K562 (cell line): ENCODE measurements at places on chromosomes 12 and 14.
A peak's percentile ranks its signal among the peaks of the same experiment; 100 is the strongest.

GRCh38 chr14:59913187-59913586 lies 6.8 kb upstream of the LRRC9 start:
- no peak for DNase-seq
- H3K36me3 ChIP-seq, result no peaks in the 10 kb centered on the region
- no peaks in the 10 kb centered on the region for H3K4me1 ChIP-seq
- no peak overlapping the region for H3K27ac ChIP-seq
- no peaks in the 10 kb centered on the region for H3K27me3 ChIP-seq

GRCh38 chr12:67501362-67501761 lies 147.2 kb upstream of the DYRK2 start:
- H3K27ac ChIP-seq, result no peak overlapping the region
- H3K4me3 ChIP-seq, result no peak overlapping the region
- no peaks in the 10 kb centered on the region for H3K4me1 ChIP-seq
- H3K36me3 ChIP-seq, result no peaks in the 10 kb centered on the region
- no peaks in the 10 kb centered on the region for H3K27me3 ChIP-seq

DNA sequence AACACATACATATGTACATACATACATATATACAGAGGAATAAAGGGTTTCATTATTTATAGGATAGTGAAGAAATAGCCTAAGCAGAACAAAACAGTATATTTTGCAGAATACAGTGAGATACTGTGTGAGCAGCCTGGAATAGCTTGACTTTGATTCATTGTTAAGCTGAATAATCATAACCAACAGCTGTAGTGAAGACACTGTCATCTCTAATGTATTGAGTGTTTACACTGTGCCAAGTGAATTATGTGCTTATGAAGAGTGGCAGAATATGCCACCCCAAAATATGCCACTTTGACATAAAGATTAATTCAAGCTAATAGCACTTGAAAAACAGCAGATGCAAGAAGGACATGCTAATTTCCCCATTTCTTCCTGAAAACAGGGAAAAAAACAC lies 48.2 kb upstream of the LRFN5 start:
- no peak for DNase-seq
- H3K4me3 ChIP-seq, result no peak overlapping the region
- H3K4me1 ChIP-seq, result no peaks in the 10 kb centered on the region
- H3K36me3 ChIP-seq, result no peaks in the 10 kb centered on the region
- no peak overlapping the region for H3K27ac ChIP-seq

GRCh38 chr12:57133916-57134315 lies 5.6 kb downstream of the LRP1 start:
- no peak overlapping the region for H3K4me3 ChIP-seq
- no peak for DNase-seq
- H3K27me3 ChIP-seq, result no peaks in the 10 kb centered on the region

- H3K36me3 ChIP-seq, result no peaks in the 10 kb centered on the region
- H3K27me3 ChIP-seq, result no peaks in the 10 kb centered on the region
- DNase-seq, result no peak
- H3K4me1 ChIP-seq, result no peaks in the 10 kb centered on the region
Observed at GRCh38 chr14:97804056-97804455, 1006.9 kb downstream of the VRK1 start.

DNA sequence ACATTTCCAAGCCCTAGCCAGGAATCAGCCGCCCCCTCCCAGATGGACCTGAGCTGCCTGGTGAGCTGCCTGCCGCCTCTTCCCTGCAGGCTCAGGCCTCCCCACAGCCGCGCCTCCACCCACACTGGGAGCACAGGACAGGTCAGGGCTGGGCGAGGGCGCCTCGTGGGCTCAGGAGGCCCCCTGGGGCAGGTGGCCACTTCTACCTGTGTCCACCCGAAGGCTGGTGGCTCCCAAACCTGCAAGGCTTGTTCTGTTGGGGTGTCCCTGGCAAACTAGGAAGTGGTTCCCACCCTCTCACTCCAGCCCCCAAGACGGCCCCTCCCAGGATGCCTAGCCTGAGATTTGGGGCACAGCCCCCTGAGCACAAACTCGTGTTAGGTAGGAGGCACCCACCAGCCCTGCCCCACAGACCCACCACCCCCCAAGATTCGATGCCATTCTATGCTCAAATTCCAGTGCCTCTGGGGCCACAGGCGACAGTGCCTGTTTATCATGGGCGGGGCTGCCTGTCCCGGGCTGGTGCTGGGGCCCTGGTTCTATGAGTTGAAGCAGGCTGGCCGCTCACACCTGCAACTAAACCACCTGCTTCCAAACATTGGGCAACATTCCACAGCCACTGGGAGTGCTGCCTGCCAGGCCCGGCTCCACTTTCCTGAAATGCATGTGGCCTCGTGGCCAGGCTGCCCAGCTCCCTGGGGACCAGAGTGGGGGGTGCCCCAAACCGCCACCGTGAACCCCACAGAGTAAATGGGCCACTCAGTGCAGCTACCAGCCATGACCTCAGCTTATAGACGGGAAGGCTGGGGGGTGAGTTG lies 6.8 kb downstream of the MMP17 start:
- no peak overlapping the region for H3K27ac ChIP-seq
- peaks cover 7% of the 10 kb centered on the region; the same call in 1 of the 3 replicates for H3K4me1 ChIP-seq
- no peaks in the 10 kb centered on the region for H3K36me3 ChIP-seq
- H3K27me3 ChIP-seq, result no peaks in the 10 kb centered on the region
- no peak overlapping the region for H3K4me3 ChIP-seq

GRCh38 chr12:118436002-118436730 lies 59.8 kb downstream of the SUDS3 start:
- H3K4me1 ChIP-seq, result no peaks in the 10 kb centered on the region
- H3K4me3 ChIP-seq, result no peak overlapping the region
- no peaks in the 10 kb centered on the region for H3K36me3 ChIP-seq
- peak; percentile 32 for DNase-seq

GRCh38 chr12:96386794-96387193 lies 13.4 kb downstream of the CDK17 start:
- DNase-seq, result no peak
- no peaks in the 10 kb centered on the region for H3K36me3 ChIP-seq
- H3K4me1 ChIP-seq, result peaks cover 2% of the 10 kb centered on the region; the same call in 1 of the 3 replicates
- H3K4me3 ChIP-seq, result no peak overlapping the region
- no peaks in the 10 kb centered on the region for H3K27me3 ChIP-seq

- no peaks in the 10 kb centered on the region; the same call in 2 of the 3 replicates for H3K36me3 ChIP-seq
- DNase-seq, result no peak
- no peak overlapping the region for H3K27ac ChIP-seq
- H3K27me3 ChIP-seq, result no peaks in the 10 kb centered on the region
- H3K4me3 ChIP-seq, result no peak overlapping the region
- peaks cover 3% of the 10 kb centered on the region; the same call in 1 of the 2 replicates for H3K4me1 ChIP-seq
Observed at GRCh38 chr12:93552427-93552826, 20.0 kb upstream of the SOCS2 start.

DNA sequence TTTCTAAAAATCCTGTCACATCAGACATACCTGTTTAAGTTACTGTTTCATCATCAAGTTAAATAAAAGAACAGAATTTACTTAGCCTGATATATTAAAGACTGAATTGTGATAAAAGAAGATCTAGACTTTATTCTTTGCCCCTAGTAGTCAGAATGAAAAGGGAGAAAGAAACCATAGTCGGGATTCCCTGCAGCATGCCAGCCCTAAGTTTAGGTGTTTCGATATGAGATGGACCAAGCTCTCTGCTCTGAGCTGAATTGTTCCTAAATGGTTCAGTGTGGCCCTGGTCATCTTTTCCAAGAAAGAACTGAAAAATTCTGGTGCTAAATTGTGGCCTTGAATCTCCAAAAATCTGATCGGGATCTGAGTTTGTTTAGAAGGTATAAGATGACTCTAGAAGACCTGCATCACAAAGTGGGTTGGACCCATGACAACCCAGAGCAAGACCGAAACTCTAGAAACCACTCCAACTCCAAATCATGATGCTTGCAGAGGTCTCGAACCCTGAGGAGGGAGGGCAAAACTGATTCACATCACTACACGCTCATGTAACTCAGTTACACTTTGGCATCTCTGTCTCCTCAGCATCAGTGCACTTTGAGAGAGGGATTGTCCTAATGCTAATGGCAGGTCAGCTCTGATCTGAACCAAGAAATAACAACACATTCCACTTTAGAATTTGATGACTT lies 15.7 kb downstream of the PTGER2 start:
- no peaks in the 10 kb centered on the region for H3K27me3 ChIP-seq
- no peak overlapping the region for H3K27ac ChIP-seq
- DNase-seq, result no peak
- H3K4me1 ChIP-seq, result no peaks in the 10 kb centered on the region
- H3K4me3 ChIP-seq, result no peak overlapping the region

- H3K4me3 ChIP-seq, result peak overlapping the region; percentile 69
- peak overlapping the region; percentile 97 for H3K27ac ChIP-seq
- H3K36me3 ChIP-seq, result peaks cover 39% of the 10 kb centered on the region
Observed at GRCh38 chr12:55728186-55728938, 447 bp downstream of the CD63 start.
